ENCODE measurements at places on chromosomes 16 and 17. TPM values are rescaled to one million over a fixed set of nuclear protein-coding genes. Genes with fewer than 3 reads are reported as not detected.

GRCh38 chr16:26276289-26276688 is 584.5 kb downstream of the HS3ST4 start:
- DNase-seq, result no peak

- no peak for DNase-seq
These were observed at the start of gene PPL for GRCh38 chr16:4936991-4937781. TSS of gene PPL (minus strand) at chr16:4937148. CDS start at chr16:4937045, 103 bp downstream.

- DNase-seq, result no peak
These were observed 73.9 kb downstream of the GNAO1 start for GRCh38 chr16:56265184-56265583.

GALR2 gene
- not detected for total RNA-seq

Data from A172 (cell line).